ENCODE measurements at places on chromosomes 16 and 17. TPM values are rescaled to one million over a fixed set of nuclear protein-coding genes. Genes with fewer than 3 reads are reported as not detected.
A peak's percentile ranks its signal among the peaks of the same experiment; 100 is the strongest.

HSF4 gene
- 109 TPM for total RNA-seq

KRT36 gene
- total RNA-seq, result not detected

SDK2 gene
- total RNA-seq, result 0.83 TPM

RILP gene
- total RNA-seq, result 16.0 TPM

TMEM92 gene
- total RNA-seq, result not detected

DNA sequence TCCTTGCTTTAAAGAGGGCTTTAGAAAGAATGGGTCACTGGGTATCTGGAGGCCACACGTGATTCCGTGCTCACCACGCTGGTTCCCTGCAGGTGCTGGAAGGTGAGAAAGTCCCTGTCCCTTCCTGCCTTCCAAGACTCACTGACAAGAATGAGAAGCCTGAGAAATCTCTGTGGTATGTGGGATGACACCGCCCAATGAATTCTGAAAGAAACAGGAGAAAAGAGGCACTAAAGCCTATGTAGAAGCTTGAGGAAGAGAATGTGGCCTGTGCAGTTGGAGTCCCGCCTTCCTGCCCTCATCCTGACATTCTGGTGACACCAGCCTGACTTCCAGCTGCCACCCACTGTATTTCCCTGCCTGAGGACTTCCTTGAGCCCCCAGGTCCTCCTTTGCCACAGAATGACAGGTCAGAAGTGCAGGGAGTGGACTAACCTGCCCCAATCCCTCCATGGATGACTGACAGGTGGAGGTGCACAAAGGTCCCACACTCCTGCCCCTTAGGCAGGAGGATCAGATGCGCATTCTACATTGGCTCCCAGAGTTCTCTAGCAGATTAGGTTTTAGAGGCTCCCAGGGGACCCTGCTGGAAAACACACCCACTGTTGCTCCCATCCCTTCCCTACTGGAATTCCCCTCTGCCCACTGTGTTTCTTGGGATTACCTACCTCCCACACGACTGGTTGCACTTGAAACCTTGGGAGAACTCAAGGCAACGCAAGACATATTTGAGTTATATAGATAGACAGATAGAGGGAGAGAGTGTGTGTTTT lies 38.6 kb upstream of the TENT4B start:
- no peak for DNase-seq

DNA sequence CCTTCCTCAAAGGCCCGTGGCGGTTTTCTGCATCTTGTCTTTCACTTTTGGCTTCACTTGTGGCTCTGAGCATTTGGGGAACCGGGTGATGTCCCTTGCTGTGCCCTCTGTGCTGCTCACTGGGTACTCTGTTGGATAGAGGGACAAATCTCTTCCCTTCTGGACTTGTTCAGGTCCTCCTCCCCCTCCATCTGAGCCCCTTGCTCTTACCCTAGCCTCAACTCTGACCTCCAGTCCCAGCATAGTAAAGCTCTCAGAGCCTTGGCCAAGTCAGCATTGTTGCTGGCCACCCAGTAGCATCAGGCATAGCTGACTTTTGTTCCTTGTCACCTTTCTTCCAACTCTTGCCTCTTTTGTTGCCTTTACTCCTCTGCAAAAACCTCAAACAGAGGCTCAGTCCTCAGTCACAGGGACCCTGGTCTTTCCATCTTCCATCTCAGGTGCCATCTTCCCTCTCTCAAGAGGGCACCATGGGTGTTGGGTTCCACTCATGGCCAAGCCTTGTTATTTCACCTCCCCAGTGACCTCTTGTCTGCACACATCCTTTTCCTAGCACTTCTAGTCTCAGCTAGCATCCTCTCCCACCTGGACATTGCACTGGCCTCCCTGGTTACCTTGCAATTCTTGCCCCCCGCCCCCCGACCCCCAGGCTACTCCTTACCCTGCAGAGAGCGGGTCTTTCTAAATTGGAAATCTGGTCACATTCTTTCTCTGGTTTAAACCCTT lies 393 bp upstream of the PSMB10 start:
- no peak for DNase-seq

DNA sequence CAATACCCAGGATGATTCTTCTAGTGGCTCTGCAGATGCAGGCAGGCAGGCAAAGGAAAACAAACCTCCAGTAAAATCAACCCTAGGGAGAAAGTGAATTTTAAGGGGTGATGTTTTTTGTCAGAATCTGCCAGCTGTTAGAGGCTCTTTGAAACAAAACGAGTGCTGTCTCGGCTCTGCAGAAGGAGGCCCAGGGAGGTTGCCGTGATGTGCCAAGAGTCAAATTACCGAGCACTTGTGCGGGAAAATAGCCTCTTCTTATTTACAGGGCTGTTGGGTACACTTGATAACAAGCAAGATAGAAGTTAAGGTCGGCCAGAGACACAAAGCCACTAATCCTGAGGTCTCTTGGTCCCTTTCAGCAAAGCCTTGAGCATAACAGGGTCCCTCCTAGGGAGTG lies 68.9 kb upstream of the EEF2KMT start:
- no peak for DNase-seq

- no peak for DNase-seq
These were observed 1.7 kb upstream of the COL1A1 start for GRCh38 chr17:50203086-50203485.

GRCh38 chr16:67456391-67457081 lies 24.4 kb downstream of the ATP6V0D1 start:
- peak; percentile 95 for DNase-seq
